ENCODE measurements at places on chromosomes 1 and 21.

DNA sequence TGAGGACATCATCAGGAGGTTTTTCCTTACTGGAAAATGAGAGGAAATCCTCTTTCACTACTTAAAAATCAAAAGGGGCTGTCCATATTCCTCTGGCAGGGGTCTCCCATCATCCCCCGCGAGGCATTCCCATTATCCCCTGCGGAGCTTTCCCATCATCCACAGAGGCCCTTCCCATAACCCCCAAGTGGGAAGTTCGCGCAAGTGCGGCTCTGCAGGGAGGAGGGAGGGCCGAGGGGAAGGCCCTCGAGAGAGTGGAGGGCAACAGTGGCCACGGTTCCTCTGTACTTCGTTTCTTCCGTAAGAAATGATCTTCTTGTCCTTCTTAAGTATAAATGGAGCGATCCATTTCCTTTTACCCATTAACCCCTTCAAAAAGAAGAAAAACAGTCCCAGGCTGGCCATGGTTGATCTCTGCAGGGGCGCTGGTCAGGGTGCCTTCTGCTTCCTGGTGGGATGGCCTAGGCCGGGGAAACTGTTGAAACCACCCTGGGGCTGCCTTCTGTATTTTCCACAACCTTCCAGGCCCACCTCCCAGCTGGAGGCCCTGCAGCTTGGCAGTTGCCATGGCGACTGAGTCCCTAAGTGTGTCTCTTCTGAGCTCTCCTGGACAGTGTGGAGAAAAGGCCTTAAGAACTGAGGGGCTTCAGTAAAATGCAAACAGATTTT is 3.6 kb upstream of the RSPH1 start:
- DNase-seq = no peak

DNA sequence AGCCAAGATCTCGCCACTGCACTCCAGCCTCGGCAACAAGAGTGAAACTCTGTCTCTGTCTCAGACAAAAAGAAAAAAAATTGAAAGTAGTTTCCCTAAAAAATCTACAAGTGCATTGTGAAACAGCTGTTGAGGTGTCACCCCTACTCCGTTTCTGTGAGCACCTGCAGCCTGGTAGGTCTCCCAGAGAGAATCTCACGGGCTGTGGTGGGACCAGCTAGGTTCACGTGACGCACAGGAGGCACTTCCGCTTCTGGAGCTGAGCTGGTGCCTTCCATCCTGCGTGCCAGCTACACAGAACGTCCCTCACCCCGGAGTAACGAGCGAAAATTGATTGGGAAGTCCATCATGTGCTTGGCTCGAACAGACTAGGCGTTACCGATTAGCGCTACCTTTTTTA is 66.8 kb downstream of the COL24A1 start:
- DNase-seq = no peak

GRCh38 chr1:69661686-69662085 is 94.0 kb downstream of the LRRC7 start:
- no peak for DNase-seq

DNA sequence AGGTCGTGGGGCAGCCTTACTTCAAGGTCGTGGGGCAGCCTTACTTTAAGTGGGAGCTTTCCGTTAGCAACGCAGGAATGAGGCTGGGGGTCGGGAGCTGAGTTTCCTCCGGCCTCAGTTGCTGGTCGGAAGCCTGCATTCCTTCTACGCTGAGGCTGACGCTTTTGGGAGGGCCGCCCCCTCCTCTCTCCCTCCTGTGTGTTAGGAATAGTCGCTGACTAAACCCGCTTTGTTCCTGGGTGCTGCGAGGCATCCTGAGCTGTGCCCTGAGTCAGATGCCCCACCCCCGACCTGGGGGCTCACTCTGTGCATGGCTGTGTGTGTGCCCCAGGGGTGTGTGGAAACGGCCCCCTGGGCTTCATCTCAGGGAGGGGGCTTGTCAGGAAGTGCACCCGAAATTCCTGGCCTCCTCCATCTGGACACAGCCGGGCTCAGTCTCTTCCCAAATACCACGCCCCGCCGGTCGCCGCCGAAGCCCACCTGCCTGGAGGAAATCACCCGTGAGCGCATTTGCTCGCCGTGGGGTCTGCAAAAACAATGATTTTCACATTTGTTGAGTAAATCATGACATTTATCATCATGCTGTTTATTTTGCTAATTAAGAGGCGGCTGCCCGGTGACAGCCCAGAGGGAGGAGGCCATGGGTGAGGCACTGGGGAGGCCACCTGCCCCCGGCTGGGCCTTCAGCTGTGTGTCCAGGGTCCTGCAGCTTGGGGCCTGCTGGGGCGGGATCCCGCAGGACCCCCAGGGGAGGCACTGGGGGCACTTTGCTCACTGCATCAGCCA is 121.4 kb downstream of the PRDM16 start:
- no peak for DNase-seq

DNA sequence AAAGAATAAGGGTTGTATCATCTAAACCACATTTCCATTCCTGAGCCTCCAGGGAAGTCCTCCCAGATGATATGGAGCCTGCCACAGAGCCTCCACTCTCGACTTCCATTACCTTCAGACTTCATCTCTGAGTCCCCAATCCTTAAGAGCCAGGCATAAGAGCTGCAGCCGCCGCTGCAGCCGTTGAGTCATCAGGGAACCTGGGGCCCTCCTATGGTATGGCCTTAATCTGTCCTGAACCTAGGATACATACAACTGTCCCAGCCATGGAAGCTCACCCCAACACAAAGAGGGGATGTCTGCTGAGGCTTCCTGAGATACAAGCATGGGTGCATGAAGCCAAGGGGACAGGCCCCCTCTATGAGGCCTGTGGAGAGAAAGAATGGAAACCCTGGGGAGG is 16.3 kb downstream of the TAL1 start:
- DNase-seq = no peak

- DNase-seq = no peak
These were observed 89.2 kb upstream of the IGSF21 start for GRCh38 chr1:18018366-18018765.

DNA sequence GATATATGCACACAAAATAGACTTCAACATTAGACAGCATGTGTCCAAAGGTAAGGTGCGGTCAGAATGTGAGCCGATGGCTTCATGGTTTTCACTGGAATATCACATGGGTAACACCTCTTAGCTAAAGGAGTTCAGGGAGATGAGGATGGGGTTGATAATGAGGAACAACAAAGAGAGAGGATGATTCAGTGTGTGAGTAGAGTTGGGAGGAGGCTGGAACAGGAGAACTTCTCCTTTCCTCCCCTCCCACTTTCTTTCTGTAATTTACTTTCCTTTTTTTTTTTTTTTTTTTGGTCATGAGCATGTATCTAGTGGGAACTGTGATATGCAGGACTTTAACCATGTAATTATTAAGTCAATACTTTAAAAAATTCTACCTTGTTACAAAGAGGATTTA is 99.4 kb downstream of the FASLG start:
- DNase-seq = no peak

DNA sequence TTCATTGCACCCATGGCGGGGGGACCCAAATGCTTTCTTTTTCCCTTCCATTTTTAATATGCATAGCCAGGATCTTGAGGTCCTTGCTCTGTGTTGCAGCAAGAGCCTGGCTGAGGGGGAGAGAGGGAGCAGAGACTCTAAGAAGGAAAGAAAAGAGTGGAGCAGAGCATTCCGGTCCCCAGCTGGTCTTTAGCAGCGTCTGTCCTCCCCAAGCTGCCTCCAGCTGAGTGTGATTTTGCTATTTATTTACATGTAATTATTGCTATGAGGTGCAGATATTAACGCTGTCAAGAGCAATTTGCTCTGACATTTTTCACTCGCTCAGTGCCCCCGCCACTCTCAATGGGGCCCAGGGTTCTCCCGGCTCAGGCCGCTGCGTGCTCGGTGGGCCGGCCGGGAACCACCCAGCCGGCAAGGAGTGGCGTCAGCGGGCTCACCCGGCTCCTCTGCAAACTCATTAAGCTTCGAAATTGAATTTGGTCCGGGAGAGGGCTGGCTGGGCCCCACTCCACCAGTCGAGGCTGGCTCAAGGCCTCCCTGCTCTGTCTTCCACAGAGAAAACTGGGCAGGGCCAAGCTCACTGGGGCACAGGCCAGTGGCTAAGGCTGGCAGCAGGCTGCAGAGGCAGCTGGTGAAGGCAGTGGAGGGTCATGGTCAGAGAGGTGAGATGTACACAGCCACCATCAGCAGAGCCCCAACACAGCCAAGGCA is 93.2 kb downstream of the PAX7 start:
- DNase-seq = no peak

DNA sequence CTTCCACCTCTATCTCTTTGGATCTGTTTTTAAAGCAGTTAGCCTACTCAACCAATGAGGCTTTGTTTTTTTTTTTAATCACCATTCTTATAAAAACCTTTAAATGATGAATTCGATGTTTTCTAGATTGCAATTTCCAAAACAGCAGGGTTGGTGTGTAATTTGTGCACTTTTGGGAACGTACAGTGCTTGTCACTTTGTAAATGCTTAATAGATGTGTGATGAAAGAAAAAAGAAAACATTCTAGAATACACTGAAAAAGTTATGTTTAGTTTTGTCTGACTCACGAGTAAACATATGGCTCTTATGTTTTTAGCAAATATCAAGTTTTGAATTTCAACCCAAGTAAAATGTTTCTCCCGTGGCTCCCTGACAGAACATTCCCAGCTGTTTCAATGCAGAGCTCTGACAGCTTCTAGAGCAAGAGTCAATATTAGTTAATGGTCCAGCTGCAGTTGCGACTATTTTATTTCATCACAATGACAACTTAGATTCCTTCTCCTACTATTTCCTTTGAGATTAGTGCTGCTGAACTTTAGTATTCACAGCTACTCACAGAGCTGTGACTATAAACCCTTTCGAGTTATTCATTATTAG is 362.5 kb upstream of the ADAMTS5 start:
- no peak for DNase-seq

GRCh38 chr1:183807549-183808168 is 2.7 kb downstream of the RGL1 start:
- DNase-seq = no peak

DNA sequence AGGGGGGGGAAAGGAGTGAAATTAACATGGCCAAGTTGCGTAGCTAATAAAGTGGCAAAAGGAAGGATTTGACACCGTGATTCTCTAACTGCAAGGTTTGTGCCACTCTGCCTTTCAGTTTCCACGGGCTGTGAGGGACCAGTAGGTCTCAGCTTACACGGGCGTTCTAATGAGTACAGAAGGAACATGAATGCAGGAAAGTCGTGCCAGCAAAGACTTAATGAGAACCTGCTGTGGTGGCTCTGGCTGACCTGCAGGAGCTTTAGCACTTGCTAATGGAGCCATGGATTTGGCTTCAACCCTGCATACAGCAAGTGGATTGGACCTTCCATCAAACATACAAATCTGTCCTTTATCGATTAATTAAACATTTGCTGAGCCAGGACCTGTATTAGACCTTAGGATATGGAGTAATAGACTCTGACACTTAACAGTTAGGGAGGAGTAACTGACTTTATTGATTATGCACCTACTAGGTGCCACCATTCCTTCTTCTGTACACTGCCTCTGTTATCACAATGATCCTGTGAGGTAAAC is 15.1 kb upstream of the PITHD1 start:
- no peak for DNase-seq

GRCh38 chr1:173395762-173396161 is 81.4 kb upstream of the PRDX6 start:
- DNase-seq = no peak

DNA sequence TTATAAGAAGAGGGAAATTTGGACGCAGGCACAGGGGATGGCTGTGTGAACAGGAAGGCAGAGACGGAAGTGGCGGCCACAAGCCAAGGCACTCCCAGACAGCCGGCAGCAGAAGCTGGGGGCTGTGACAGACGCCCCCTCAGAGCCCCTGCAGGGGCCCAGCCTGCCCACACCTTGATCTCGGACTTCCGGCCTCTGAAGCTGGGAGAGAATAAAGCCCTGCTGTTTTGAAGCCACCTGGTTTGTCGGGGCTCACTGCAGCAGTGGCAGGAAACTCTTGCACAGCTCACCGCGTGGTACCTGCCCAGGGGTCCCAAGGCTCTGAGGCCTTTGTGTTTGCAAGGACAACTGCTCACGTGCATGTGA is 13.7 kb downstream of the MEGF6 start:
- no peak for DNase-seq

DNA sequence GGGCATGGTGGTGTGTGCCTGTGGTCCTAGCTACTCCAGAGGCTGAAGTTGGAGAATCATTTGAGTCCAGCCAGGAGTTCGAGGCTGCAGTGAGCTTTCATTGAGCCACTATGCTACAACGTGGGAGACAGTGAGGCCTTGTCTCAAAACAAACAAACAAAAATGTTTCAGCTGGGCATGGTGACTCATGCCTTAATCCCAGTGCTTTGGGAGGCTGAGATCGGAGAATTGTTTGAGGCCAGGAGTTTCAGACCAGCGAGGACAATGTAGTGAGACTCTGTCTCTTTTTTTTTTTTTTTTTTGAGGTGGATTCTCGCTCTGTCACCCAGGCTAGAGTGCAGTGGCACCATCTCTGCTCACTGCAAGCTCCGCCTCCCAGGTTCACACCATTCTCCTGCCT is 5.0 kb upstream of the RPL5 start:
- no peak for DNase-seq

GRCh38 chr1:111199329-111199728 is 1.1 kb downstream of the DENND2D start:
- DNase-seq = no peak

- no peak for DNase-seq
These were observed 11.8 kb upstream of the ZFP69B start for GRCh38 chr1:40438391-40439015.

DNA sequence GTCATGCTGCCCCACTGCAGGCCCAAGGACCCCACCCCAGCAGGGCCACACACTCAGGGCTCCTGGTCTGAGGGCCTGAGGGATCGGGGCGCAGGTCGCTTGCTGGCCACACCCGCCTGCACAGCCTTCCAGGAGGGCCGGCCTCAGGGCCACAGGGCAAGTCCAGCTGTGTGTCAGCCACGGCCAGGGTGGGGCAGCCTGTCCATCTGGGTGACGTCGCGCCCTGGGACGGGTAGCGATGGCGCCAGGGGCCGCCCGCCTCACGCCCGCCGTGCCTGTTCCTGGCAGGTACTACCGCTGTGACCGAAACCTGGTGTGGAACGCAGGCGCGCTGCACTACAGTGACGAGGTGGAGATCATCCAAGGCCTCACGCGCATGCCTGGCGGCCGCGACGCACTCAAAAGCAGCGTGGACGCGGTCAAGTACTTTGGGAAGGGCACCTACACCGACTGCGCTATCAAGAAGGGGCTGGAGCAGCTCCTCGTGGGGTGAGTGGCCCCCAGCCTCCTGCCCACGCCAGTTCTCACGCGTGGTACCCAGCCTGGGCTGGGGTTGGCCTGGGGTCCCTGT is 2.5 kb downstream of the COL6A1 start:
- DNase-seq = no peak

DNA sequence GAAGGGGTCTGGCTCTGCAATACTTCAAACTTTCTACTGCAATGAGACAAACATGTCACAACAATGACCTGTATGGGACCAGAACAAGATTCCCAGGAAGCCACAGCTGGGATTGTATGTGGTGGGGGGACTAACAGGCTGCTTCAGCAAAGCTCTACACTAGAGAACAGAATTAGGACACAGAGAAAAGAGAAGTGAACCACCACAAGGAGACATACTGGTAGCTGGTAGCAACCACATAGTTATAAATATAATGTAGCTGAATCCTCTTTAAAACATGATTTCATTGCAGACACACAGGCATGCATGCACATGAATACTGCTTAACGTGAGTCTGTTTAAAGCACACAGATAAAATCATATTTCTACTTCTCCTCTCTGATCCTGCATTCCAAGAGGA is 3.5 kb upstream of the ILDR2 start:
- DNase-seq = no peak

- DNase-seq = no peak
These were observed 3.0 kb downstream of the ADPRS start for GRCh38 chr1:36091698-36092097.
